ENCODE measurements at places on chromosomes 7 and 10.

DNA sequence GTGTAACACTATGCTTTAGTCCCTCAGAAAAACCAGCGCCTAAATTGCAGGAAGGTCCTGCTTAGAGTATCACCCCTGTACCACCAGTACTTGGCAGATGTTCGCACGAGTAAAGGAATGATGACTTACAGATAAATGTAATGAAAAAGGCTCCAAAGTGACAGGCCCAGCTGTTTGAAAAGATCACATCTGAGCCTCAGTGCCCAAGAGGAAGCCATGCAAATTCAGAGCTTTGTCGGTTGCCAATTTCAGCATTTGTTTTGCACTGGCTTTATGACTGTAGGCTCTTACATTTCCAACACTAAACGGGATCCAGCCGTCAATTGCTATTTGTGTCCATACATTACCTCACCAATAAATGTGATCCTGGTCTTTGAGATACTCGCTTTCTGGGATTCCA lies 60.6 kb upstream of the GAD2 start:
- DNase-seq = no peak

- DNase-seq = no peak
These were observed 181.2 kb downstream of the TWIST1 start for GRCh38 chr7:18936265-18936664.

DNA sequence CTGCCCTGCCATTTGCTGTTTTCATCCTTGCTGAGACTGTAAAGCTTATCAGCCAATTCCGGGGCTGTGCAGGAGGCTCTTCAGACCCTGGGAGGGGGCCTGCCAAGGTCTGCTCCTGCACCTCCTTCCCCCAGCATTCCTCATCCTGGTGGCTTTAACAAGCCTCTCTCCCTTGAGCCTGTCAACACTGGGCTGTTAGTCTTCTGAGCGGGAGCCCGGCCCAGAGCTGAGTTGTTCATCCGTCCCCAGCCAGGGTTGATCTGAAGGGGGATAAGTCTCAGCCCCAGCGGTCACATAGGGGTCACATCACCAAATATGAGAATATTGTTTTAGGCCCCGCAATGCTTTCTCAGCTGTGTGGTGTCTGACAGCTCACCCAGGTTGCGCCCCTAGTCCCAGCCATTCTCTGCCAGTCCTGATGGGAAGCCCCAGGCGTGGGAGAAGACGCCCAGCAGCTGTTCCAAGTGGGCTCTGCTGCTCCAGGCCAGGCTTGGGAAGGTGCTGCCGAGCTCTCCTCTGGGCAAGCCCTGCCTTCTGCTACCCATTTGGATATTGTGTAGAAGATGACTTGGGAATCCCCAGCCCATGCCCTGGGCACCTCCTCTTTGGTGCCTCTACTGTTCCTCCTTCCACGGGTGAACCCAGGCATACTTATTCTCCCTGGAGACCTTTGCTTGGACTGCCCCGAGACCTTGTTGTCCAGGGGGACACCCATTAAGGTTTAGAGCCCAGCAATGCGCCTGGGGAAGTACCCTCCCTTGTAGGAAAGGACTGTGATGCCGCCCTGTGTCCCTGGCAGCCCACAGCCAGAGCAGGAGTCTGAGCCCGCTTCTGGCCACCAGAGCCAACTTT lies 23.5 kb upstream of the TRIM8 start:
- no peak for DNase-seq

DNA sequence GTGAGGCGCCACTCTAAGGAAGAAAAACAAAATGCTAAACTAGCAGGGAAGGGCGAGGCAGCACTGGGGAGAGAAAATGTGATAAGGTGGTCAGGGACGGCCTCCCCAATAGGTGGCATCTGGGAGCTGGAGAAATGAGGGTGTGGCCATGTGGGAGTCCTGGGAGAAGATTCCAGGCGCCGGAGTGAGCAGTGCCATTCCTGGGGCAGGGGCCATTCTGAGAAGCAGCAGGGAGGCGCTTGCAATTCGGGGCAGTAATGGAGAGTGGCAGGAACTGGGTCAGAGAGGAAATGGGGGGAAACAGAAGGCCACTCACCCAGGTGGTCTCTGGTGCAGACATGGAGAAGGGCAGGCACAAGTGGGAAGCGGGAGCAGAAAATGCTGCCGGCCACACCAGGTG lies 61.8 kb upstream of the LRRC18 start:
- no peak for DNase-seq

GRCh38 chr7:43395351-43395750 lies 187.6 kb upstream of the STK17A start:
- DNase-seq = no peak

DNA sequence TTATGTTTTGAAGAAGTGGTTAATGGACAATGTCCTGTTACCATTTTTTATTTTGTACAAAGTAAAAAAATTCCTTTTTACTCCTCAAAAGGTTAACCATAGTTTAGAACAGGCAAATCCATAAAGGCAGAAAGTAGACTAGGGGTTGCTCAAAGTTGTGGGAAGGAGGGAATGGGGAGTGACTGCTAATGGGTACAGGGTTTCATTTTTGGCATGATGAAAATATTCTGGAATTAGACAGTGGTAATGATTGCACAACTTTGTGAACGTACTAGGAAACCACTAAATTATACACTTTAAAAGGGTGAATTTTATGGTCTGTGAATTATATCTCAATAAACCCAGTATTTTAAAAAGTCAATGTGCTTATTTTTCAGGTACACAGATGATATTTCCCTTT lies 35.4 kb upstream of the CDK14 start:
- no peak for DNase-seq

GRCh38 chr7:90298145-90299038 lies 22.7 kb downstream of the FAM237B start:
- no peak for DNase-seq

- no peak for DNase-seq
These were observed 276.2 kb downstream of the KCNMA1 start for GRCh38 chr10:77361426-77361825.

- DNase-seq = no peak
These were observed 23.8 kb downstream of the PALS2 start for GRCh38 chr7:24597014-24597413.

DNA sequence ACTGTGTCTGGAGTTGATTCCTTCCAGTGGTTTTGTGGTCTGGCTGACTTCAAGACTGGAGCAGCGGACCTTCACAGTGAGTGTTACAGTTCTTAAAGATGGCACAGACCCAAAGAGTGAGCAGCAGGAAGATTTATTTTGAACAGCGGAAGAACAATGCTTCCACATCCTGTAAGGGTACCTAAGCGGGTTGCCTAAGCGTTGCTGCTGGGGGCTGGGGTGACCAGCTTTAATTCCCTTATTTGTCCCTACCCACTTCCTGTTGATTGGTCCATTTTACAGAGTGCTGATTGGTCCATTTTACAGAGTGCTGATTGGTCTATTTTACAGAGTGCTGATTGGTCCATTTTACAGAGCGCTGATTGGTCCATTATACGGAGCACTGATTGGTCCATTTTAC lies 13.2 kb downstream of the AKR1B15 start:
- no peak for DNase-seq

DNA sequence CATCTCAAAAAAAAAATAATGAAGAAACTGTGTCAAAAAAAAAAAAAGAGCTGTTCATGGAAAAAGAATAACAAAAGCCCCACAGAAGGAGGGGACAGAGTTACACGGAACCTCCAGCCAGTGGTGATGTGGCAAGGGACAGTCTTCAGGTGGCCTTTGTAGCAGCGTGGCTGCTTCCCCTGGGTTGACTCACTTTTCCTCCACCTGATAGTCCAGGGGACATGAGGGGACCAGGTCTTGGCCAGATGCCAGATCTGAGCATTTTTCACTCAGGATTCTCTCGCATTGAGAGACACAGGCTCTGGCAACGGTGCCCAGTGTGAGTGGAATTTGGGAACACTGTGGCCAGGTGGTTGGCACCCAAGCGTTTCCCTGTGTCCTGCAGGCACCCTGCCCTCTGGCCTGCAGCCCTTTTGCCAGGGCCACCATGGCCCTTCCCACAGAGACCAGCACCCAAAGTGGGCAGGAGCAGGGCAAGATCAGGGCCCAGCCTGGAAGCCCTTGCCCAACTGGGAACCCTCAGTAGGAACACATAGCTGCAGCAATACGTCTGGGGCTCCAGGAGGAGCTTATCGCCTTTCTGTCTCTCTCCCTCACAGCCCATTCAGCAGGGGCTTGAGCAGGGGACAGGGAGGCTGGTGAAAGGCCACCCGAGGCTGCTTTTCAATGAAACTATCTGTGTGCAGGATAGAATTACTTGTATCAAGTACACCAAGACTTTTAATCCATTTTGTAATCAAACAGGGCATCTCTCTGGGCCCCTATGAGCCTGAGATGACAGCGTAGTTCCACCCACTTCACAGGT lies 159.1 kb downstream of the UBE2H start:
- DNase-seq = no peak

DNA sequence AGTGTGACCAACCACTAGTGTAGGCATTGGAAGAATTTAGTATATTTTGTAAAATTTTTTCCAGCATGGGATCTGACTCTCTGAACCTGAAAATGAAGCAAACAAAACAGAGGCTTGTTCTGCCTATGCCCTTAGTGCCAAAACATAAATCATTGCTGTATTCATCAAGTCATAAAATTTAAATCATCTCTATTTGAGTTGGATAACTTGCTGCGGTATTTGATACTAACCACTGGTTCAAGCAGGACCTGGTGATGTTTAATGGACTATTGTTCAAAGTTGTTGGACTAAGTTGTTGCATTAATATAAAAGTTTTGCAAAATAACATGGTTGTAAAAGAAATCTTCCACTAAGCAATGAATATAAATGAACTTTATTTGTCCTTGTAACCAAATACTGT lies 19.8 kb upstream of the RPA3 start:
- no peak for DNase-seq

DNA sequence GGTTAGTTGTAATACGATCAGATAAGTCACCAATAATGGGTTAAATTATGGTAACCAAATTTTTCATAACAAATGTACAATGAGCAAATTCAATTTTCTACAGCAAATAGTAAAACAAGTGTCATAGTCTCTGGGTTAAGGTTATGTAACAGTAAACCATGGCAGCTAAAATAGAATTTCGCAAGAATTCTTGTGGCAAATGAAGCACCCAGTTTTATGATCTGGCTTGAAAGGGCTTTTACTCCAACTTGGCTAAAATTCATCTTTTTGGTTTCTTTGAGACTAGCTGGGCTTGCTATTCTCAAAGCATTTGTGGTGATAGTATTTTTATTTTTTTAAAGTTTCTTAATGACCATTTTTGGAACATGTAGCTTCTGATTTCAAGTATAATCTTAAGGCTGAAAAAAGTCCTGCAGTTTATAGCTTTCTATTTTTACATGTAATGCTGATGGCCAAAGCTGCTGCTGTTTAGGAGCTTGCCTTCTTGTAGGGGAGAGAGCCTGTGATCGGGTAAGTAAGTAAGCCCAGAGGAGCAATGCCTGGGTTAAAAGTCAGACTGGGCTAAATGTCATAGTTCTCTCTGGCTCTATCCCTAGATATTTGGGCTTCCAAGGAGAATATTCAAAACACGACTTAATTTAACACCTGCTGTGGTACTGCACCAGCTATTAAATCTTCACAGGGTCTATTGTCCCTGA lies 55.5 kb upstream of the SYPL1 start:
- DNase-seq = no peak

- DNase-seq = no peak
These were observed 58.8 kb downstream of the DGKB start for GRCh38 chr7:14843755-14844154.

GRCh38 chr7:106346678-106347217 lies 62.0 kb upstream of the NAMPT start:
- no peak for DNase-seq

- no peak for DNase-seq
These were observed 24.9 kb downstream of the C10orf120 start for GRCh38 chr10:122674781-122675180.

DNA sequence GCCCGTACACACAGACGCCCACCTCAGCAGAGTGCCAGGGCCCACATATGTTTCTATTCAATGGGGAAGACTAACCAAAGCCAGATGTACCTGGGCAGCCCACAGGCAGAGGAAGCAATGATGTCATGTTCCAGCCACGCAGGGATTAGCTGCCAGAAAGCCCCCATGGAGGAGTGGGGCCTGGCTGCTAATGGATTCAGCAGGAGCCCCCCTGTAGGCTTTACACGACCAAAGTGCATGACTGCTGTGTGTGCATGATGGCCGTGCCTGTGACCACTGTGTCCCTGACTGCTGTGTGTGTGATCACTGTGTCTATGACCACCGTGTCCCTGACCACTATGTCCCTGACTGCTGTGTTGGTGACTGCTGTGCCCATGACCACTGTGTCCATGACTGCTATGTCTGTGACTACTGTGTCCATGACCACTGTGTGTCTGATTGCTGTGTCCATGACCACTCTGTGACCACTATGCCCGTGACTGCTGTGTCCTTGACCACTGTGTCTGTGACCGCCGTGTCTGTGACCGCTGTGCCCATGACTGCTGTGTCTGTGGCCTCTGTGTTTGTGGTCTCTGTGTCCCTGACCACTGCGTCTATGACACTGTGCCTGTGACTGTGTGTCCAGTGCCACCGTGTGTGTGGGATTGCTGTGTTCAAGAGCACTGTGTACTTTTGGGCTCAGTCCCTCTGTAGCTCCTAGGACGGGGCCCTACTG lies 409.3 kb downstream of the RPS24 start:
- DNase-seq = no peak

- no peak for DNase-seq
These were observed 64.0 kb downstream of the CCDC3 start for GRCh38 chr10:12937527-12937926.

- DNase-seq = no peak
These were observed 235.7 kb downstream of the AGMO start for GRCh38 chr7:15326044-15326644.

GRCh38 chr10:101879456-101880231 lies 36.0 kb upstream of the KCNIP2 start:
- DNase-seq = no peak

DNA sequence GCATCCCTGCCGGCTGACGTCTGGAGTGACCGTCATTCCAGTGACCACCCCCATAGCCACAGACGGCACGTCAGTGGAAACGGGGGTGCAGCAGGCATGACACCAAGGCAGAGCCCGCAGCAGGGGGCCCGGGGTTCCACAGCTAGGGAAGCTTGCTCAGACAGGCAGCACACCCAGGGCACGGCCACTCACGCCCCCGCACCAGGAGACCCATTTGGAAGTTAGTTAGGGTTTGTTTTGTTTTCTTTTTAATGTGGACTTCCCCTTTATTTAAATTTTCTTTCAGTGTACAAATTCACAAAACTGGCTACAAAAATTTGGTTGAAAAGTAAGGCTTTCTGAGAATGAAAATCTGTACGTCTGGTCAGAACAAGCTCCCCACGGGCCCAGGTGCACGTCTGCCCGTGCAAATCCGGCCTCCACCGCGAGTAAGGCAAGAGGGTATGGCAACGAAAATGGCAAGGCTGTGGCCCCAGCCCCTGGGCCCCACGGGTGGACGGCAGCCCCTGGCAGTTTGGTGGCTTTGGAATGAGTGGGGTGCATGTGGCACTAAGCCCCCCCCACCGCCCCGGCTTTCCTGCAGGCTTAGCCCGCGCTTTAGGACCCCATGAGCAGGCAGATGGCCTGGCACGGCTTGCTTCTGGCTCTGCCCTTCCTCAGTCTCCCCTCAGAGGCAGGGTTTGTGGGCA lies 124.2 kb downstream of the FAM53B start:
- no peak for DNase-seq
